Activated CD8-positive, alpha-beta T cell treated with anti-CD3 and anti-CD28 coated beads, Interleukin-2, amount 10 ng/mL, durations not matched to agents 7 days and 5 days (primary cell): ENCODE measurements at places on chromosomes 12 and 14. TPM values are rescaled to one million over a fixed set of nuclear protein-coding genes. Genes with fewer than 3 reads are reported as not detected.

GRCh38 chr12:66668311-66668710 lies 10.6 kb downstream of the GRIP1 start:
- no peaks in the 10 kb centered on the region for H3K36me3 ChIP-seq
- peaks cover 12% of the 10 kb centered on the region for H3K27me3 ChIP-seq
- no peak overlapping the region for H3K4me3 ChIP-seq
- H3K4me1 ChIP-seq, result no peaks in the 10 kb centered on the region
- no peak for DNase-seq
- no peak overlapping the region for H3K27ac ChIP-seq

- peaks cover 16% of the 10 kb centered on the region for H3K36me3 ChIP-seq
- no peak overlapping the region for H3K27ac ChIP-seq
- no peak for DNase-seq
- H3K4me3 ChIP-seq, result no peak overlapping the region
Measured at GRCh38 chr14:102212356-102212755, 72.7 kb downstream of the WDR20 start.

PPP1R36 gene
- total RNA-seq, result 0.47 TPM

DNA sequence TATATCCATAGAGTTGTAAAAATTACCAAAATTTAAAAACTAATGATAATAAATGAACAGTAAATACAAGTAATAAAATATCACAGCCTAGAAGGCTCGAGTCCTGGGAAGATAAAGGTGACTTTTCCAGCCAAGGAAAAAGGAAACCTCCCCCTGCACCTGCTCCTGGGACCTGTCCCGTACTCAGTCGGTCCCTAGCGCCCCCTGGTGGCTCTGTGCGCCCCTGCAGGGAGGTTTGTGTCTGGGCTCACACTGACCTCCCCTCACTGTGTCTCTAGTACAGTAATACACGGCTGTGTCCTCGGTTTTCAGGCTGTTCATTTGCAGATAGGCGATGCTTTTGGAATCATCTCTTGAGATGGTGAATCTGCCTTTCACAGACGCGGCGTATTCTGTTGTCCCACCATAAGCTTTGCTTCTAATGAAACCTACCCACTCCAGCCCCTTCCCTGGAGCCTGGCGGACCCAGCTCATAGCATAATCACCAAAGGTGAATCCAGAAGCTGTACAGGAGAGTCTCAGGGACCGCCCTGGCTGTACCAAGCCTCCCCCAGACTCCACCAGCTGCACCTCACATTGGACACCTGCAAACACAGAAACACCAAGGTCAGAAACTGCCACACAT lies 1030.4 kb downstream of the TMEM121 start:
- peaks cover 29% of the 10 kb centered on the region for H3K27me3 ChIP-seq
- H3K4me1 ChIP-seq, result no peaks in the 10 kb centered on the region
- H3K27ac ChIP-seq, result no peak overlapping the region
- no peak overlapping the region for H3K4me3 ChIP-seq

GRCh38 chr14:46250113-46250703 lies 401.4 kb downstream of the RPL10L start:
- H3K4me3 ChIP-seq, result no peak overlapping the region
- H3K27me3 ChIP-seq, result no peaks in the 10 kb centered on the region
- no peak overlapping the region for H3K27ac ChIP-seq
- H3K4me1 ChIP-seq, result no peaks in the 10 kb centered on the region

GRCh38 chr12:3832738-3833137 lies 40.5 kb downstream of the PARP11 start:
- H3K27me3 ChIP-seq, result no peaks in the 10 kb centered on the region
- peaks cover 8% of the 10 kb centered on the region for H3K4me1 ChIP-seq
- peaks cover 22% of the 10 kb centered on the region for H3K36me3 ChIP-seq
- no peak overlapping the region for H3K27ac ChIP-seq
- no peak for DNase-seq
